Fibroblast of skin of right biceps (primary cell): ENCODE measurements at places on chromosomes 4 and X.
A peak's percentile ranks its signal among the peaks of the same experiment; 100 is the strongest.

- DNase-seq: no peak
Observed at GRCh38 chr4:675036-675882, 917 bp downstream of the MYL5 start.

DNA sequence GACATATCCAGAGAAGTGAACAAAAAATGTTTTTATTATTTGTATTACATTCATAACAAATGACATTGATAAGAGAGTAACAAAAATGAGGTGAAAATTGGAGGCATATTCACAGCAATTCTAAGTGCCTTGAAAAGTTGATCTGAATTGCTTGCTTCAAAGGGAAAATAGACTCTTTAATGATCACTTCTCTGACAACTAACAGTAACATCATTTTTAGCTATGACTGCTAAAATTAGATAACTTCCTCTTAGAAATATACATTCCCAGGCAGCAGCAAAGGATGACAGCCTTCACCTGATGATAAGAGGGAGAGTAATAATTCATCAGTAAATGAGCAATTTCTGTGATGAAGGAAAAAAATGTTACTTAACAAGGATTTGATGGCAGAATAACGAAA lies 472.5 kb downstream of the PCDH10 start:
- no peak for DNase-seq

DNA sequence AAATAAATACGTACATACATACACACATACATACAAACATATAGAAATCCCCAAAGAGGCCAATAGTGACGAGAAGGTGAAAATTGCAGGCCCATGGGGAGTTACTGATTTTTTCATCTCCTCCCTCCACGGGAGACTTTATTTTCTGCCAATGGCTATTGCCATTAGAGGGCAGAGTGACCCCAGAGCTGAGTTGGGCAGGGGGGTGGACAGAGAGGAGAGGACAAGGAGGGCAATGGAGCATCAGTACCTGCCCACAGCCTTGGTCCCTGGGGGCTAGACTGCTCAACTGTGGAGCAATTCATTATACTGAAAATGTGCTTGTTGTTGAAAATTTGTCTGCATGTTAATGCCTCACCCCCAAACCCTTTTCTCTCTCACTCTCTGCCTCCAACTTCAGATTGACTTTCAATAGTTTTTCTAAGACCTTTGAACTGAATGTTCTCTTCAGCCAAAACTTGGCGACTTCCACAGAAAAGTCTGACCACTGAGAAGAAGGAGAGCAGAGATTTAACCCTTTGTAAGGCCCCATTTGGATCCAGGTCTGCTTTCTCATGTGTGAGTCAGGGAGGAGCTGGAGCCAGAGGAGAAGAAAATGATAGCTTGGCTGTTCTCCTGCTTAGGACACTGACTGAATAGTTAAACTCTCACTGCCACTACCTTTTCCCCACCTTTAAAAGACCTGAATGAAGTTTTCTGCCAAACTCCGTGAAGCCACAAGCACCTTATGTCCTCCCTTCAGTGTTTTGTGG lies 180.7 kb downstream of the AR start:
- DNase-seq: no peak

GRCh38 chrX:123860983-123861382 lies 1.1 kb downstream of the XIAP start:
- DNase-seq: peak; percentile 35

- no peak for DNase-seq
Observed at GRCh38 chrX:54415534-54416350, 24.5 kb upstream of the TSR2 start.

GRCh38 chr4:132498215-132498614 lies 650.9 kb upstream of the PCDH10 start:
- DNase-seq: no peak

- no peak for DNase-seq
Observed at GRCh38 chr4:140642674-140643437, 74.1 kb upstream of the UCP1 start.

DNA sequence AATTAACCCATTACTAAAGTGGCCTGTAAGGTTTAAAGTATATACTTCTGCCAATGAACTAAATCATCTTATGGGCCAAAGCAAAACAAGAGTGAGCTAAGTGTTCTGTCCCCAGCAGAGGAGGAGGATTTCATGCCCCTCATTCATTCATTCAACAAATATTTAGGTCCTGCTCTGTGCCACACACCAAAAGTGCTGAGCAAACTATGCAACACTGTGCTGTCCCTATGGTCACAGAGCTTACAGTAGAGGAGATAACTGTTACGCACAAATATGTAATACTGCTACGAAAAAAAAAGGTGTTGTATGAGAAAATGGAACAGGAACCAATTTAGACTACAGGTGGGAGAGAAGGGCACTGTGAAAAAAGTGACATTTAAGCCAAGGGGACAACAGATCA lies 1.7 kb downstream of the SH3KBP1 start:
- no peak for DNase-seq

GRCh38 chr4:36854554-36854953 lies 390.0 kb upstream of the NWD2 start:
- DNase-seq: no peak

GRCh38 chr4:4842476-4843441 lies 16.7 kb upstream of the MSX1 start:
- no peak for DNase-seq

DNA sequence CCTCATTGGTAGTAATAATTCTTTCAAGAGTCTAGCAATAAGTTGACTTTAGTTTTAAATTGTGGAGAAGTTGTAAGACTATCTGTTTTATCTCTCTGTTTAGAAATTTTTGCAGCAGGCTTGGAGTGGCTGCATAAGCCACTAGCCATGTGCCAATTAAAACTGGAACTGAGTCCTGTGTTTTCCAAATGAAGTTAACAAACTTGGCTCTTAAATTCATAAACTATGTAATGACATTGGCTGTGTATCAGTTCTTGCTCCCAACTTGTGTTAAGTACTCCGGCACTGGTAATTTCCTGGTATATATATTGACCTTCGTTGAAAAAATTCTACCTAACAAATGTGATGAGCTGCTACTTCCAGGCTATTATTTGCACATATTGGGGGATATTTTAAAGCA lies 420.4 kb downstream of the GBA3 start:
- DNase-seq: no peak

DNA sequence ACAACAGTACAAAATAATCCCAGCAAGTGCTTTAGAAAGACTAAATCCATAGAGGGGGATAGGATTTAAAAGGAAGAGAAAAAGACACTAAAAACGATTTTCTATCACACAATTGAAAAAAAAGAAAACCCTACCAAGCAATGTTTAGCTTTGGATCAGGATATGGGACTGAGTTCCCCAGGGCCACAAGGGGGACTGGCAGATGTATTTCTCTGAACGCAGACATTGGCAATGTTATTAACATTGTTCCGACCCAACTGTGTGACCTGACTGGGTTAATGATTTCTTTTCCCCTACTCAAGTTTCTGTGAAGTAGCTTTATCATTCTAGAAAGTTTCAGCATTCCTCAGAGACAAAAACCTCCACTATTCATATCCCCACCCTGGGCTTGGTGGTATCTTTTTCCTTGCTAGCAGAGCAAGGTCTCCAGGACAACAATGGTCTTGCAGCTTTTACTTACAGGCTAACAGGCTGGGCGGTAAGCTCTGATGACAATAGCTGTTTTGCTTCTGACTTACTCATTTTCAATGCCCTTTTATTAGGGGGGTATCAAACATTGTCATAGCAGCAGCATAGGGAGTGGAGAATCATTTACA lies 25.8 kb downstream of the SLC7A11 start:
- DNase-seq: no peak

GRCh38 chrX:118764122-118764521 lies 36.7 kb downstream of the IL13RA1 start:
- DNase-seq: no peak

DNA sequence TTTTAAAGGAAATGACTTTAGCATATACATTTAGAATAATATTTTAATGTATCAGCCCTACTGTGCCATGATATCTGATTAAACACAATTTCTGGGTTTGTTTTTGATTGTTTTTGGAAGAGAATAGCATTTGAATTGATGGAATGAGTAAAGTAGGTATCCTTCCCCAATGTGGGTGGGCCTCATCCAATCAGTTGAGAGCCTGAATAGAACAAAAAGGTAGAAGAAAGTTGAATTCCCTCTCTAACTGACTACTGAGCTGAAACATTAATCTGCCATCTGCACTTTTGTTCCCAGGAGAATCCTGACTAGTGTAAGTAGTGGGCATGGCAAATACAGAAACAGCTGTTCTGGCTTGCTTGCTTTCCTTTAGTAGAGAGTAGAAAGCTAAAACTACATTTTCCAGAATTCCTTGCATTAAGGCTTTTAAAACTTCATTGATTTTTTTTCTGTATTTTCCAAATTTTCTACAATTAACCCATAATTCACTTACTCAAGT lies 9.7 kb upstream of the SEC24D start:
- DNase-seq: no peak

DNA sequence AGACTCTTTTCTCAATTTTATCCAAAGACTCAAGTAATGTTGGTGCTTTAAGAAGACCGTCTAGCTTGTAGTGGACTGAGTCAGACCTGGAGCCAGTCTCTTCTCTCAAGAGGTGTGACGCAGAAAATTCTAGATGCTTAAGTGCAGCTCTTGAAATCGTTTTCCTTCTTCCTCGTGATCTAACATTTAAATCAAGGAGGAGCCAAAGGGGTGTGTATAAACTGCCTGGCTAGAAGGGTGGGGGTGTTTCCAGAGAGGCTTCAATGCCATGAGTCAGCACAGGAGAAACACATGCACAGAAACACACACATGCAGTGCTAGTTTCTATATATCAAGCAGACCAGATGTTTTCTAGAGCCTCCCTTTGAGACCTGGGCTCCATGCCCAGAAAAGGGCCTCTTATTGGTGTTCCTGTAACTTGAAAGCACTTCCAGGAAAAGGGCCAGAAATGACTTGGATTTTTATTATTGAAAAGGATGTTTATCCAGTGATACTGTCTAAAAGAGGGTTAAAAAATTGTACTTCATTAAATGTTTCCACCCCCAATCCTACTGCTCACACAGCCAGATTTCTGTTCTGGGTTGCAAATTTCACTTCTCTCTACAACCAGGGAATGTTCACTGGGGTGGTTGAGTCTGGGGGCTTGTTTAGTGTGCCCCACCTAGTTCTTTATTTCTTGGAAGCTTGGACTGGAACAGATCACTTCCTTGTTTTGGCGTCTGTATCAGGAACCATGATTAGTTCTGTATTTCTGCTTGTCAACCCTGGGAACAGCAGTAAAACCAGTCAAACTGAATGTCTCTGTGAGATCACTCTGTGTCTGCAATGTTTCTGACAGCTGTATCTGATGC lies at the start of gene CLIC2:
CLIC2 (minus strand) TSS at position 129 of the 851 bp plus-strand sequence. CDS start 187 bp downstream, outside the sequence.
- peak; percentile 80 for DNase-seq

DNA sequence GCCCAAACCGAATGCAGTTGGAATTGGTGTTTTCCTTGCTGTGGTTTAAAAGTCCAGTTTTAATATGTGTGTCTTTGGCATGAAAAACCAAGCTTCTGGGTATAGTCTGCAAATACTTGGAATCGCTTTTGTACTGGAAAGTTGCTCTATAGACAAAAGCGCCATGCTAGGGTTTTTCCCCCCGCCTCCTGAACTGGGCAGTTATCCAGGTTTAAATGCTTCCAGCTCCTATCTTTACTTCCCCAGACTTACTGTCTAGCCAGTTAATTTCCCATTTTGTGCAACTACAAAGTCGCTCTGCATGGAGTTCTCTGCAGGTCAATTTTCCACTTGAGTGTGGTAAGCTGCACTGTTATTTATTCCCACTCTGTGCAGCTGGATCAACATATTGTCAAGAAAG lies 2.7 kb downstream of the RASL11B start:
- peak; percentile 72 for DNase-seq

DNA sequence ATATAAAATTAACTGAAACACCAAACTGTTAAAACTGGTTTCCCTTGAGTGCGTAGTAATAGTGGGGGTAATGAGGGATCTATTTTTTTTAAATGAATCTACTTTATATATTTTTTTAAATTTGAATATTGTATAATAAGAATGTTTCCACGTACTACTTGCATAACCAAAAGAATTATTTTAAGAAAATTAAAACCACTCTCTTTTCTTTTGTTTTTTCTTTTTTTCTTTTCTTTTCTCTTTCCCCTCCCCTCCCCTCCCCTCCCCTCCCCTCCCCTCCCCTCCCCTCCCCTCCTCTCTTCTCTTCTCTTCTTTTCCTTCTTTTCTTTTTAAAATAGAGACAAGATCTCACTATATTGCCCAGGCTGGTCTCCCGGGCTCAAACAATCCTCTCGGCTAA lies 166.9 kb upstream of the MID1 start:
- no peak for DNase-seq

DNA sequence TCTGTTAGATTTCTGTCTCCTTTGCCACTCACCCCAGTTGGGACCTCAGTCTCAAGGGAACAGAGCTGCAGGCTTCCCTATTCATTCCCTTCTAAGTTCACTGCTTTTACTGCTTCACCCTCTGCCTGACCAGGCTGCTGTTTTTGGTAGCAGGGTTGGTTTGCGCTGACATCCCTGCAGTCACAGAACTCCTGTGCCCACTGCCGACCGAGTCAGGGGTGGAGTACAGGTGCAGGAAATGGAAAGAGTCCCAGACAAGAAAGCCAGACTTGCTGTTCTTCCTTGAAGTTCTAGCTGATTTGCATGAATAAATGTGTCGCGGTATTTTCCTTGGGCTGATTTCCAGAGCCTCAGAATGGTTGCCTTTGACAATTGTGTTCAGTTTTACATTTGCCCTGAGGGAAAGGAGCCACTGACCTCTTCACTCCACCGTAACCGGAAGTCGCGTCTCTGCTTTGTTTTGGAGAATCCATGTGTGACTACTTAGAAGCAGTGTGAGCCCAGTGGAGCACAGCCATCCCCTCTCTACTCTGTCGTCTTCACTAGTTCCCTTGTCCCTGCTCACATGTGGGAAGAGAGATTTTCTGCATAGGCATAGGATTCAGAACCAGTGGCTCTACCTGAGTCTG lies 84.8 kb downstream of the TNIP2 start:
- no peak for DNase-seq

DNA sequence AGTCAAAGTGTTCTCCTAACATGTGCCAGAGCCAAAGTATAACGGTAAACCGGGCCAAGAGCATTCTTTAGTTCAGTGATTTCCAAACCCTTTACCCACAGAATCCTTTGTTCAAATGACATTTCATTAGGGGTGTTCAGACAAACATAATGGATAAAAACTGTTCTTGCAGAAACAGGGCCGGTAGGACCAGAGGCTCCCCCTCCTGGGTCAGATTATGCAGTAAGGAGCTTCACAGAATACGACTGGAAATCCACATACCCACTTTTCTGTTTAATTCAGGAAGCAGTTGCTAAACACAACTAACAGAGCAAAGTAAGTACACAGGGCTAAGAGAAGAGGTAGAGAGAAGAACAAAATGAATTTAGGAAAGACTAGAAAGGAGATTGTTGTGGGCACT lies 46.6 kb upstream of the TMEM184C start:
- DNase-seq: no peak

- DNase-seq: no peak
Observed at GRCh38 chr4:180528003-180528402, 1715.2 kb upstream of the TENM3 start.

GRCh38 chr4:59729321-59729720 lies 1470.8 kb upstream of the ADGRL3 start:
- no peak for DNase-seq

DNA sequence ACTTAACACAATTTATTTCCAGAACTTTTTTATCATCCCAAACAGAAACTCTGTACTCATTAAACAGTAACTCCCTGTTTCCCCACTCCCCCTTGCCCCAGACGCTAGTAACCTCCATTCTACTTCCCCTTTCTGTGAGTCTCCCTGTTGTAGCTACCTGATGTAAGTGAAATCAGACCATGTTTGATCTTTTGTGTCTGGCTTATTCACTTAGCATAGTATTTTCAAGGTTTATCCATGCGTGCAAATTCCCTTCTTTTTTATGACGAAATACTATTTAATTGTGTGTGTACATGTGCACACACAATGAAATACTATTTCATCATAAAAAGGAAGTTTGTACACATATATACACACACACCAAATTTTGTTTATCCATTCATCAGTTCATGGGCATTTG lies 5.2 kb downstream of the PKD2 start:
- DNase-seq: no peak
